Stimulated activated CD4-positive, alpha-beta T cell treated with anti-CD3 and anti-CD28 coated beads, TNF-alpha, amount 100 ng/mL, for 4 hours (primary cell): ENCODE measurements at places on chromosomes 7 and 10.
A peak's percentile ranks its signal among the peaks of the same experiment; 100 is the strongest.

DNA sequence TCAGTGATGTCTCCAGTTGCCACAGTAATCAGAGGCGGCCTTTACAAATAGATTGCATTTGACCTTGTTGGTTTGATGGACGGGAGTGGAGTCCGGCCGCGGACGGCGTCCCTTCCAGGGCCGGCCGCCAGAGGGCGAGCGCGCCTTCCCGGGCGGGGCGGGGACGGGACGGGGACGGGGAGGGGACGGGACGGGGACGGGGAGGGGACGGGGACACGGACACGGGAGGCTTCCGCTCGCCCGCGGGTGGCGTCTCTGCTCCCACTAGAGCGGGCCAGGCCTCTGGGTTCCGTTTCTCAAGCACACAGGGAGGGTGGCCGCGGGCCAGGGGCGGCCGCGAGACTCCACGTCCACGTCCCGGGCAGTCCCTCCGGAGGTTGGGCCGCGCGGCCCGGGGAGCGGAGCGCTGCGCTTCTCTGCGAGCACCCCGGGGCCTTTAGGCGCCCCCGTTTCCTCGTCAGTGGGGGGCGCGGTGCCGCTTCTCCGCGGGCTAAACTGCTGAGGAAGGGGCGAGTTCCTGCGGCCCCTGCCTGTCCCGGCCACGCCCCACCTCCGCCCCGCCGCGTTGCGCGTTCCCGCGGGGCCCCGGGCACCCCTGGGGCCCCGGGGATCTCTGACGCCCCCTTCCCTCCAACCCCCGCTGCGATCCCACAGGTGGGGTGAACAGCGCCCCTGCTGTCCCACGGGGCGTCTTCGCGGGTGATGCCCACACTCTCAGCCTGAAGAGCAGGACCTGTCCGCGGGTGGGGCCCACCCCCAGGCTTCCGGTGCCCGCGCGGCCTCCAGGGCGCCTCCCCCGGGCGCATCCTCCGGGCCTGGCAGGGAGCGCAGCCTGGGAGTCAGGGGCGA lies 84.2 kb upstream of the MKI67 start:
- DNase-seq, result peak; percentile 61

DNA sequence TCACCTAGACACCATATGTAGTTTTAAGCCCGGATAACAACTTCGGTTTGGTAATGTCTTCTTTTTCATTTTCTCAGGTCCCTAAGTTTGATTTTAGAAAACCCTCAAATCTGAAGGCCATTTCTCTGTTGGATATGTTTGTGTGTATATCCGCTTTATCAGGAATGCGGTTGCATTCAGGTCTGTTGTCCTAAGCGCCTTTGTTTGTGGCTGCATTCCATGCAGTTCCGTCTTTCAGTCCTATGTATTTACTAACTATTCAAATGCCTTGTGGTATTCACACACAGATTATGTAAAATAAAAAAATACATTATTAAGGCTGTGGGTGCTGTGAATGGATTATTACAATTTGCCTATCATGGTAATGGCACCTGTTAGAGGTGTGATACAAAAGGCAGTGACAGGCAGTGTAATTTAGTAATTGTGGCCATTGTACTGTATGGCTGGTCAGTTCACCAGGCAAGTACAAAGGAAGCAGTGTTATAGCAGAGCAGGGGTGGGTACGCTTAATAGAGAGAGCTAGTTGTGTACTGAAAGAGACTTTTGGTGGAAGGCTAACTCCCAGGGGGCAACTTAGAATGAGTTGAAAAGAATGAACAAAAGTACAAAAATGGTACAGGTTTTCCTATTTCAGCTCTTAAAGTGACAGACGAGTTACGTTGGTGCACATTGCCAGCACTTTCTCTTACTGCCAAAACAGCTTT lies 136.4 kb downstream of the VTI1A start:
- DNase-seq, result no peak

DNA sequence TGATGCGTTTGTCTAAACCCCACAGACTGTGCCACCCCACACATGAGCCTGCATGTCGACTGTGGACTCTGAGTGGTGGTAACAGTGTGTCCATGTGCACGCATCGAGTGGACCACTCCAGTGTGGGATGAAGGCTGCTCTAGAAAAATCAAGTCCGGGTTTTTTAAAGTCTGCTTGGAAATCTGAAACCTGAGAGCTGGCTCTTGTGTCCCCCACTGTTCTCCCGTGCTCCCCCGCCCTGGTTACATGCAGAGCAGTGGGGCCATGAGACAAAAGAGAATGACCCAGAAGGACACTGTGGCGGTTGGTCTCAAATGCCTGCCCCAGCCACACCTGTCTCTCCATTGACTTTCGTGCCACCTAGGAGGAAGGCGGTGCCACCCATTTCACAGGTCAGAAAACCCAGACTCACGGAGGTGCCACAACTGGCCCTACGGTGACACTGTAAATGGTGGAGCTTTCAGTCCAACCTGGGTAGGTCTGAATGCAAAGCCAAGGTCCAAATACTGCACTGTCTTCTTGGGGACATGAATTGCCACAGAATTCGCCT lies 27.3 kb upstream of the PWWP2B start:
- DNase-seq, result no peak

DNA sequence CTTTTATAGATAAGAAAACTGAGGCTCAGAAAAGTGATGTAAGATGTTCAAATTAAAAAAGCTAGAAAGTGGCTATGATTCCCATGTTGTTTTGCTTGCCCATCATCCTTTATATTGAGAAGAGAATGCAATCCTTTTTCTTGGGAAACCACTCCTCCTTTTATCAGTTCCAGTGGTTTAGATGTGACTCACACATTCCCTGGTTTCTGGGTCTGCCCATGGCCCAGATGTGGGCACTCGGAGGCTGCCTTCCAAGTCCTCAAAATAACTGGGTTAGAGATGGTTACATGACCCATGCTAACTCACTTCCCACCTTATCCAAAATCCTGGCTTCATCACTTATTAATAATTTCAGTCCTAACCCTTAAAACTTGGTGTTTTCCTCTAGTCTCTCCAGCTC lies 550.0 kb downstream of the MDFIC start:
- no peak for DNase-seq

- no peak for DNase-seq
Observed at GRCh38 chr7:37756797-37757551, 73.4 kb downstream of the GPR141 start.

GRCh38 chr7:157980774-157981173 lies 606.8 kb downstream of the PTPRN2 start:
- no peak for DNase-seq

DNA sequence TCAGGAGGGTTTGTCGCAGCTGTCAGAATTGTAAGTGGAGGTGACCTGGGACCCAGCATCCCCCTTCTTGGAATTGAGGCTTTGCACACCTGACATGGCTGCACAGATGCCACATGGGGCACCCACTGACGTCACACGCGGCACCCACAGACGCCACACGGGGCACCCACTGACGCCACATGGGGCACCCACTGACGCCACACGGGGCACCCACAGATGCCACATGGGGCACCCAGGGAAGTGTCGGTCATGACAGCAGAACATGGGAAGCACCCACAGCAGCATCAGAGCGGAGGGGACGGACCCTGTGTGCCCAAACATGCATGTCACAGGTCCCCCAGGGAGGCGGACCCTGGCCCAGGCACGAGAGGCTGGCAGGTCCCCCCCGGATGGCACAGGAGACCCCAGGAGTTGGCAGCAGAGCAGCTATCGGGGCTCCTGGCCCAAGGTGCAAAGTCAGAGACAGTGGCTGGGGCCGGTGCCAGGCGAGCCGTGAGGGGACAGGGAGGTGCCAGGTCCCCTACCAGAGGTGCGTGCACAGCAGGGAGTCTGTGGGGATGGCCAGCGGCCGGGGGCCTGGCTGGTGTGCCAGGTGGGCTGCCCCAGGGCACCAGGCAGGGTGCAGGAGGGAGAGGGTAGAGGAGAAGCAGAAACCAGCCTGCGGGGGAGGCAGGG lies 21.1 kb downstream of the KNDC1 start:
- no peak for DNase-seq

- no peak for DNase-seq
Observed at GRCh38 chr10:110681023-110681681, 37.0 kb downstream of the RBM20 start.

DNA sequence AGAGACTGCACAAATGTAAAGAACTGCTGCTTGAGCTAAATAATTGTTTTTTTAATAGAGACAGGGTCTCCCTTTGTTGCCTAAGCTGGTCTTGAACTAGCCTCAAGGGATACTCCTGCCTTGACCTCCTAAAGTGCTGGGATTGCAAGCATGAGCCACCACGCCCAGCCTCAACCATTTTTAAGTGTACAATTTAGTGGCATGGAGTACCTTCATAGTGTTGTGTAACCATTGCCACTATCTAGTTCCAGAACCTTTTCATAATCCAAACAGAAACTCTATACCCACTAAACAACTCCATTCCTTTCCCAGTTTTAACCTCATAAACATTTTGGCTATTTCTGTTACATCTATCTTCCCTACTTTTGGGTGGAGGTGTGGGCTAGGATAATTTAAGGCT lies 6.7 kb downstream of the EIF4H start:
- no peak for DNase-seq

DNA sequence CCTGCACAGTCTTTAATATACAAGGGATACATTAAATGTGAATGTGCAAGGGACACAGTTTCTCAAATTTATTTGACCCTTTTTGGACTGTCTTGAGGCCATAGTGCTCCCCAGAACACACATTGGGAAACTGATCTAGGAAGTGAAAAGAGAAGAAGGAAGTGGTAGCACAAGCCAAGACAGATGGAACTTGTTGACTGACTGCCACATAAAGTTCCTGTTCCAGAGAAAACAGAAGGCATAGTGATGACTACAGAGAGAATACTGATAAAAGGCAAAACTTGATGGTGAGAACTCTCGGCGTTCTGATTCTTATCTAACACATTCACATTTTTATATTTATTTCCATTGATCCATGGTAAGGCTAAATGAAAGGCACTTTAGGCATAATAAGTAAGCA lies 1216.4 kb downstream of the CNTNAP2 start:
- DNase-seq, result no peak

GRCh38 chr7:155881471-155882350 lies 69.4 kb upstream of the SHH start:
- no peak for DNase-seq

DNA sequence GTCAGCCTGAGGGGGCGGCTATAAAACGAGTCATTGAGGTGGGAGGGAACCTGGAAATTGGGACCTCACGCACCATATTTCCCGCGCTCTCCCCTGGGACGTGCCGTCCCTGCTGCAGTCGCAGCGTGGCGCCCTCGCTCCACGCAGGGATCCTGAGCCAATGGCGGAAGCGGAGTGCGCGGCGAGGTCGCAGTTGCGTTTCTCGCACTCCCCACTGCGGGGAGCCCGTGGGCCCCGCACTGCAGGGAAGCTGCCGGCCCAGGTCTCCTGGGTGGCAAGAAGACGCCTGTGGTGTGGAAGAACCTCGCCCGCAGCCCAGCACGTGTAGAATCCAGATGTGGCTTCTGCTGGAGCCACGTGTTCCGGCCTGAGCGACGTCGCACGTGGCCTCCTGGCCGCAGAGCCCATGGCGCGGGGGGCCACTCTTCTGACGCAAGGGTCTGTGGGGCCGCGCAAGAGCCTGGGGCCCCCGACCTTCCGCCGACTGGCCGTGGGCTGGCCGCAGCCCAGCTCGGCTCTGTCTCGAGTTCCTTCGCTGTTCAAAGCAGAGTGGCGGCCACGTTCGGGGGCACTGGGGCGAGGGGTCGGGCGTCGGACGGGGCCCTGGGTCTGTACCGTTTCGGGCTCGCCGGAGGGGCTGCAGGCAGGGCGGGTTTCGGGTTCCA lies 26.4 kb downstream of the HIF1AN start:
- DNase-seq, result peak; percentile 60

DNA sequence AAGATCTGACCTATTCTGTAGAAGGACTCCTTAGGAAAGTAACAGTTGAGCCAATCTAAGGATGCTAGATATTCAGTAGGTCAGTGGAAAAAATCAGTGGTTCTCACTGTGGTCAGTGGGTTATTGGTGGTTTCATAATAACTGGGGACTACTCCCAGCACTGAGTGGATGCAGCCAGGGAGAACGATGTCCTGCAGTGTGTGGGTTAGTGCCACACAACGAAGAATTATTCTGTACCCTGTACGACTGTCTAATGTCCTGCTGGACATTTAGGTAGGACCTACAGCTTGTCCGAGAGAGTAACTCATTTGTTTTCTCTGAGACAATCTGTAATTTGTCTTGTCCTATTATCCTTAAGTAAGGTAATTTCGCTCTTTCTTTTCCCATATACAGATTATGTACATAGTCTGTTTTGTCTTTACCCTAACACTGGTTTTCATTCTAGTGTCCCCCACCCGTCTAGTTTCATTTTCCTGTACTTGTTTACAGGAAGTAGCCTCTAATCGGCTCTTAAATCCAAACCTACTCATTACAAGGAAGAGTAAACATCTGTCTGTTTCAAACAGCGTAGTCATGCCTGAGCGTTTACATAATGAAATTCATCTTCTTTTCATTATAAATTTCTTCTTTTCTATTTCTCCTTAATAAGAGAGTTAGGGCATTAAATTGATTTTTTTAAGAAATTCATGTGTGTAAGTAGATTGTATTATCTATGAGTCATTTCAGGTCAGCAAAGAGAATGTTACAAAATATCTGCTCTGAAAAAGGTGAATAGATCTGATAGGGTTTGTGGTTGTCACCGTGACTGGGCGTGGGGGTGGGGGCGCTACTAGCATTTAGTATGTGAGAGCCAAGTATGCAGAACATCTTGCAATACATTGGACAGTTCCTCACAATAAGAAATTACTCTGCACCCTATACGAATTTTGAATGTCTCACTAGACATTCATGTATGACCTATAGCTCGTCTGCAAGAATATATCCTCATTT lies 8.3 kb upstream of the ZC3HAV1L start:
- peak; percentile 35 for DNase-seq

DNA sequence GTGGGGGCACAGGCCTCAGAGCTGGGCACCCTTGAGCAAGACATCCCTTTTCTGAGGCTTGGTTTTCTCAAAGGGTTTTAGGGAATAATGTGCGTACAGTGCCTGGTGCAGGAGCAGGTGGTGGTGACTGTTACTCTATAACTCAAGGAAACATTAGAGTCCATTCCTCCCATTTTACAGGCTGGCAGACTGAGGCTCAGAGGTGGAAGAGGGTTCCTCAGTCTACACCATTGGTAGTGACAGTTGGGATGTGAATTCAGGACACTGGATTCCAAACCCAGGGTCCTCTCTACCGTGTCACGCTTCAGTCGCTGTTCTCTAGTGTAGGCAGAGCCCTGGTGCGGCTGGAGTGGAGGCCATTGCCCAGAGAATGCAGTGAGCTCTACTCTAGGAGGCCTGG lies 40.0 kb upstream of the AQP1 start:
- no peak for DNase-seq

DNA sequence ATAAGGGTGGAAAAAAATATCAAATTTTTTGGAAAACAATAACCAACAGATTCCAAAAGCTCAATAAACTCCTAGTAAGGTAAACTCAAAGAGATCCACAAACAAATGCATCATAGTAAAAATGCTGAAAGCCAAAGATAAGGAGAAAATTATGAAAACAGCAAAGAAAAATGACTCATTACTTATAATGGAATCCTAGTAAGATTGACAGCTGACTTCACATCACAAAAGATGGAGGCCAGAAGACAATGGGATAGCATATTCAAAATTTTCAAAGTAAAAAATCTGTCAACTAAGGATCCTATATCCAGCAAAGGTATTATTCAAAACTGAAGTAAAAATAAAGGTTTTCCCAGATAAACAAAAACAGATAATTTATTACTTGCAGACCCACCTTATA lies 183.4 kb upstream of the VIPR2 start:
- no peak for DNase-seq
